Mesothelial cell of epicardium (in vitro differentiated cells): ENCODE measurements at places on chromosomes 3 and 15.

GRCh38 chr3:137061186-137061585, 103.4 kb downstream of the IL20RB start:
- DNase-seq, result no peak

DNA sequence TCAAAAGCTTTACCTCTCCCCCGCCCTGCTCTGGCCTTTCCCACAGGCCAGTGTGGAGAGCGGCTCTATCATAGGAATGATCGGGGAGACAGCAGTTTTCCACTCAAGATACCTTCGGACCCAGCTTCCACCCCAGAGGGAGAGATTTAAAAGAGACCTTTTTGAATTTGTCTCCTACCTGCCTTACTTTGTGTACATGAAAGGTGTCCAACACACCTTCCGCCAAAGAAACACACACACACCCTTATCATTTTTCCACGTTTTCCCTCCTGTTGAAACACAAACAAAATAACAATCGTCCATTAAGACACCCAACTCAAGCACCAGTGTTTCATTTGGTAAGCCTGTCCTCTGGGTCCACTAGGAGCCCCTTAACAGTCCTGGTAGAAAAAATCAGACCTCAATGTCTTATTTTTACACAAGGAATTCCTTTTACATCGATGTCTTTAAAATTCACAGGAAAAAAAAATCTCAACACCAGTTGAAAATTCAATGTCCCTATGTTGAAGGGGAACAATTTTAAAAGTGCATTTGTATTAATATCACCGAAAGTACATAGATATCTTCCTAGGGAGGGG, 4.0 kb downstream of the HES1 start:
- no peak for DNase-seq

GRCh38 chr3:104578558-104578957, 788.2 kb upstream of the ALCAM start:
- no peak for DNase-seq

- no peak for DNase-seq
These were observed 70.2 kb downstream of the LRRC28 start for GRCh38 chr15:99321468-99321867.
